ENCODE measurements at places on chromosomes 5 and 9.

- DNase-seq: peak; percentile 64
These were observed 138.6 kb upstream of the SPEF2 start for GRCh38 chr5:35478856-35479682.

DNA sequence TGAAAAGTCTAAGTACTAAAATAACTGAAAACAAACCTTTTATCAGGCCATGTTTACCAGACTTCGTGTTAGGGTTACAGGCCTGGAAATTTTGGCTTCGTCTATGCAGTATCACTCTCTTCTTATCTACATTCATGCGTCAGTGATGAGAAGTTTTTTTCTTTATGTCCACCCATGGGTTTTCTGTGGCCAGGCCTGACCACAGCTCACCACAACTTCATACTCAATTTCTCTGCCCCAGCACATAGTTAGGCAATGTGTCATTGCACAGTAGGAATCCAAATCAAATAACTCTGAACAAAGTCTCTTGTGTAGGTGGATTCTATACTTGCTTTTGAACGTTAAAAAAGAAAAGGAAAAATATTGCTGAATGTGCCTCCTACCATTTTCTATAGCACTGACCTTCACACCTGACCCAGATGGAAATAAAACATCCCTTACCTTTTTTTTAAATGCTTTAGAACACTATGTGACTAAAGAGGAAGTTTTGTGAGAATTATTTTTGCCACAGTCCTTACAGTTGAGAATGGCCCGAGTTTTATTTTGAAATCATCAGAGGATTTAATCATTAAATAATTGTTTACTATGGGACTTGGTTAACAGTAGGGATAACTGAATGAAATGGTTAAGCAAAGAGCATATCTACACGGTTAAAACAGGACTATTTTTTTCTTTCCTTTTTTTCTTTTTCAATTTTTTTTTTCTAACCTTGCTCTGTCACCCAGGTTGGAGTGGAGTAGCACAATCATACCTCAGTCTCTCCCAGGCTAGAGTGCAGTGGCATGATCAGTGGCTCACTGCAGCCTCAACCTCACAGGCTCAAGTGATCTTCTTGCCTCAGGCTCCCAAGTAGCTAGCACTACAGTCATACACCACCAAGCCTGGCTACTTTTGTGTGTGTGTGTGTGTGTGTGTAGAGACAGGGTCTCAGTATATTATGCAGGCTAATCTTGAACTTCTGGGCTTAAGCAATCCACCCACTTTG lies 1247.0 kb upstream of the ACO1 start:
- DNase-seq: peak; percentile 93

DNA sequence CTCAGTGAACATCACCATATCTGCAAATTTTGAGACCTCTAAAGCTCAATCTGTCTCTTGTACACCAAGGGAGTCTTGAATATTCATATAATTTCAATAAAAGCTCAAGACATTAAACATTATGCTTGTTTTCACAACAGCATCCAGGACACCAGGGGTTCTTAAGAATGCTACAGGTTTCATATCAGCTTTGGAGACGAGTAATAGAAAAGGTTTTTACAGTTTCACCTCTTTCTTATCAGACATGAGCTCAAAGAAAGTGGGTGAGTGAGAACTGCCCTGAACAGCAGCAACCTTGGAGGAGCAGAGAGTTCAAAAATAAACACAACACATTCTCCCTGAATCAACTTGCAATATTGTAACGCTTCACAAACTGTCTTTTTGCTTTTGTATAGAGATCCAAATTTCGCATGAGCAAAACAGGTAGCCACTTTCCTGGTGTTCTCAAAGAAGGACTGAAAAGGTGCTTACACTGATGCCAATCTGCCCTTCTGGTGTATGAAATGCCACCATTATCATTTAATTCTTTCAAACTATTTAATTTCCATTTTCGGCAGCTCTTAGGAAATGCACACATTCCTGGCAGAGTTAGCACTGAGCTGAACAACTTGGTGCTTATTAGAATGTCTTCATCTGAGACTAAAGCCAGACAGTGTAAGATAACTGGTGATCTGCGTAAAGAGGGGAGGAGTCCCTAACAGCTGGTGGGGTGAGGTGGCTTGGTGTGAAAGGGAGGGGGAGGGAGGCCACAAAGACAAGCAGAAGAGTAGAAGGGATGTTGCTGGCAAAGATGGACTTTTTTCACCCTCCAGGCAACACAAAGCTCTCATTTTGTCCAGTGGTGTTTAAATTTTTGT lies 535.3 kb downstream of the PDE4D start:
- DNase-seq: peak; percentile 12

GRCh38 chr5:9876451-9876850 lies 246.3 kb upstream of the TAS2R1 start:
- DNase-seq: no peak

GRCh38 chr9:93898502-93899426 lies 56.4 kb downstream of the BARX1 start:
- DNase-seq: no peak

All from fibroblast of skin of back (primary cell).